Lower lobe of right lung (tissue), 2 donors: ENCODE measurements at places on chromosomes 3 and 15.

DNA sequence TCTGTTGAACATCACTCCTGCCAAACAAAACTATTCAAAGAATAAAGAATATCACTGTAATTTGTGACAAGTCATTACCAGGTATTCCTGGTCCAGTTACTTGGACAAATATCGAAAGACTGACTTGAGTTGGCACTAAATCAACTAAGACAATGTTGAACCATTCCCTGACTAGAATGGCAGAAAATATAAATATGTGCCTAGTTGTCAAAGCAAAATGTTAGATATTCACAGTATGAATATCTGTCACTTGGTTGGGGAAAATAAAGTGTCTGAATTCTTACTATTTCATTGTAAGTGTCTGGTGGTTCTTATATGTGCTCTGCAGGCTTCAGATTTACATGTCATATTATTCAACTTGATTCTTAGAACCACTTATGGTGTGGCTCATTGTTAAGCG is 470.2 kb downstream of the NAALADL2 start:
- no peak for DNase-seq

- DNase-seq = no peak
Measured at GRCh38 chr15:81899730-81900129, 146.1 kb downstream of the MEX3B start.

- DNase-seq = no peak
Measured at GRCh38 chr15:38878026-38878425, 313.4 kb upstream of the RASGRP1 start.

- no peak for DNase-seq
Measured at GRCh38 chr15:91983729-91984340, 130.3 kb downstream of the SLCO3A1 start.

GRCh38 chr3:126501054-126501453 is 16.5 kb downstream of the UROC1 start:
- DNase-seq = no peak
